ENCODE measurements at places on chromosomes 3 and 15. TPM values are rescaled to one million over a fixed set of nuclear protein-coding genes. Genes with fewer than 3 reads are reported as not detected.

The CYP8B1 gene
- not detected for total RNA-seq

The SLC9C1 gene
- not detected for total RNA-seq

The PCYT1A gene
- 17.7 TPM for total RNA-seq

The SLC24A5 gene
- not detected for total RNA-seq

- no peak overlapping the region for H3K27ac ChIP-seq
- no peak for DNase-seq
These were observed 569.6 kb upstream of the AGTR1 start for GRCh38 chr3:148128136-148128535.

DNA sequence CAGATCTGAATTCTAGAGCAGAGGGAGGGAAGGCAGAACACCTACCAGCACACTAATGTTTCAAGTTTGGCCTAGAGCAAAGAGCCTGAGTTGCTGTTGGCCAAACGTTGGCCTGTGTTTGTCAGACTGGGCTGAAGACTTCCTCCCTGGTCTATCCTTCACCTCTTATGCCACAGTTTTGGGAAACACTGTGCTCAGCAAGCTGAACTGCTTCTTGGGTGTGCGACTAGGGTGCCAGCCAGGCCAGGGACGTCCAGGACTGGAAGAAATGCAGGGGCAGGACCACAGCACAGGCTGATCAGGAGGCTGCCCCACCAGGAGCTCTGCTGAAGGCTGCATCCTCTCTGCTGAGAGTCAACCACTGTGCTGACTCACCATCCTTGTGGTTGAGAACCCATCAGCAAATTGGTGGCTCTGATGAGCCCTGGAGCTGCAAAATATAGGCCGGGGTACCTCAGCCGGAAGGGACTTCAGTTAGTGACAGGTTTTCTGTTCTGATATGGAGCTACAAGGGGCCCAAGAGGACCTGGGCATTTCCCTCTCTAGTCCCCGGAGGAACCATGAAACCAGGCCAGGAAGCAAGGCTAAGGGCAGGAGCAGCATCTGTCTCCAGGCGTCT lies 131.6 kb upstream of the RASGRP1 start:
- H3K36me3 ChIP-seq = no peaks in the 10 kb centered on the region
- H3K4me1 ChIP-seq = no peaks in the 10 kb centered on the region
- no peak overlapping the region for H3K27ac ChIP-seq

GRCh38 chr15:89880727-89881126 lies 13.1 kb downstream of the AP3S2 start:
- peaks cover 24% of the 10 kb centered on the region for H3K36me3 ChIP-seq
- no peaks in the 10 kb centered on the region for H3K27me3 ChIP-seq
- H3K4me1 ChIP-seq = no peaks in the 10 kb centered on the region
- DNase-seq = no peak

DNA sequence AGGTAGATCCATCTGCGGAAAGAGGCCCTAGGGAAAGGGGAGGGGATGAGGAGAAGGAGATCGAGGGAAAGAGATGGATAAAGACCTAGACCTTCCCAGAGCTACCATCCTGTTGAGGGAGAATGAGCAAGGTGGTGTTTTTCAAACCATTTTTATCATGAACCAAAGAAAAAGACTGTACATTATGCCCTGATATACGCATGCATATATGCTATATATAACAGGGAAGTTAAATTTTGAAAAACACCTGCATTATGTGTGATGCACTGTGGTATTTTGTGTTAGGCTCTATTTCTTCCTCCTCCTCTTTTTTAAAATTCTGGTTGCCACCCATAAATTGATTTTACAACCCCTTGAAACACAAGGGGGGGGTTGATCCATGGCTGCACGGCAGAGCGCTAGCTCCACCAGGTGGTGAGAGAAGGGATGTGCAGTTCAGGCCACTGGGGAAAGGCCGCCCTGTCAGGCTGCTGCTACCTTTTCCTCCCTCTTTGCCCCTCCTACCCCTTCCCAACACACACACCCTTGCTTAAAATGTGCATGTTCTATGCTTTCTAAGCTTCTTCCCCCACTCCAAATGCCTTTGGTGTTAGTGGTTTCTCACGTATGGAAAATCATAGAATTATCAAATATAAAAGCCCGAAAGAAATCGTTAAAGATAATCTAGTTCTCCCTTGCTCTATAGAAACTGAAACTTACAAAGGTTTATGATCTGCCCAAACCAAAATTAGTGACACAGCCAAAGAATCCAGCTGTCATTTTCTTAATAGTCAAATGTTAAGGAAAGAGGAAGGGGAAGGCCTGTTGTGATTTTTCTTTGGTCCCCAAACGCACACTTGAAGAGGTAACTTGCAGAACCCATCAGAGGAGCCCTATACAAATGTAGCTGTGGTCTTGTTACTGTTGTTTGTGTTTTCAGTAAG lies 262.0 kb upstream of the UMPS start:
- H3K27me3 ChIP-seq = no peaks in the 10 kb centered on the region
- no peak overlapping the region for H3K27ac ChIP-seq
- H3K36me3 ChIP-seq = no peaks in the 10 kb centered on the region
- DNase-seq = peak; percentile 86
- H3K4me1 ChIP-seq = no peaks in the 10 kb centered on the region
